Smooth muscle cell of the umbilical artery (primary cell): ENCODE measurements at places on chromosomes 3 and 15. TPM values are rescaled to one million over a fixed set of nuclear protein-coding genes. Genes with fewer than 3 reads are reported as not detected.

Gene DNAH1
- total RNA-seq = 3.0 and 5.6 TPM in 2 replicates

Gene HOMER2
- total RNA-seq = 3.9 and 6.4 TPM in 2 replicates

Gene RCN2
- 132 and 138 TPM in 2 replicates for total RNA-seq

Gene PDZRN3
- total RNA-seq = 12.3 and 114 TPM in 2 replicates

Gene EDC3
- 8.9 and 17.8 TPM in 2 replicates for total RNA-seq

Gene GLCE
- total RNA-seq = 31.8 and 34.0 TPM in 2 replicates

Gene ECE2
- total RNA-seq = not detected in 2 replicates
